ENCODE measurements at places on chromosomes 3 and 15.
A peak's percentile ranks its signal among the peaks of the same experiment; 100 is the strongest.

DNA sequence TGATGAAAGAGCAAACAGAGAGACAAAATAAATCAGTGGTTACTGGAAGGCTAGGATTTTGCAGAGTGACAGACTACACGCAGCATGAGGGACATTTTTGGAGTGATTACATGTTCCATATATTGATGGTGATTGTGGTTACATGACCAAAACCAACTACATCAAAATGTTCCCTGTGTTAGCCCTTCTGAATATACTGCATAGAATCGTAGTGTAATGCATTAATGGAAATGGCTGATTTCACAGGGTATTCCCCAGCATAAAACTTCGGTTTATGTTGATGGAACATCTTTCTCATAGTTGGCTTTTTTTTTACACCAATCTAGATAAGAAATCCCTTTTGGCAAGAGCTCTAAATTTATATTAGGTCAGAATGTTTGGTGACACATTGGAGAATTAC lies 191.3 kb upstream of the CMC1 start:
- no peak for DNase-seq

DNA sequence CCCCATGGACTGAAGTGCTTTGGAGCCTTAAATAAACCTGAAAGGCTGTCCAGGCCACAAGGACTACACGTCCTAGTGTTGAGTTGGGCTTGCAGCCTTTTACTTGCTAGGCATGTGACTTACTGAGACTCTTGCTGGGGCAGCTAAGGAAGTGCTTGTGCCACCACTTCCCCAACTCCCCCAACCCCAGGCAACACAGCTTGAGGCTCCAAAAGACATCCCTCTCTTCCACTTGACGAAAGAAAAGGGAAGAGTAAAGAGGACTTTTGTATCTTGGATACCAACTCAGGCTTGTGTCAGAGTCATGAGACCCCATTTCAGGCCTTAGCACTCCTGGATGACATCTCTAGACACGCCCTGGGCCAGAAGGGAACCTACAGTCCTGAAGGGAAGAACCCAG lies 109.8 kb downstream of the XRN1 start:
- no peak for DNase-seq

GRCh38 chr3:80496452-80496851 lies 728.7 kb upstream of the ROBO1 start:
- no peak for DNase-seq

DNA sequence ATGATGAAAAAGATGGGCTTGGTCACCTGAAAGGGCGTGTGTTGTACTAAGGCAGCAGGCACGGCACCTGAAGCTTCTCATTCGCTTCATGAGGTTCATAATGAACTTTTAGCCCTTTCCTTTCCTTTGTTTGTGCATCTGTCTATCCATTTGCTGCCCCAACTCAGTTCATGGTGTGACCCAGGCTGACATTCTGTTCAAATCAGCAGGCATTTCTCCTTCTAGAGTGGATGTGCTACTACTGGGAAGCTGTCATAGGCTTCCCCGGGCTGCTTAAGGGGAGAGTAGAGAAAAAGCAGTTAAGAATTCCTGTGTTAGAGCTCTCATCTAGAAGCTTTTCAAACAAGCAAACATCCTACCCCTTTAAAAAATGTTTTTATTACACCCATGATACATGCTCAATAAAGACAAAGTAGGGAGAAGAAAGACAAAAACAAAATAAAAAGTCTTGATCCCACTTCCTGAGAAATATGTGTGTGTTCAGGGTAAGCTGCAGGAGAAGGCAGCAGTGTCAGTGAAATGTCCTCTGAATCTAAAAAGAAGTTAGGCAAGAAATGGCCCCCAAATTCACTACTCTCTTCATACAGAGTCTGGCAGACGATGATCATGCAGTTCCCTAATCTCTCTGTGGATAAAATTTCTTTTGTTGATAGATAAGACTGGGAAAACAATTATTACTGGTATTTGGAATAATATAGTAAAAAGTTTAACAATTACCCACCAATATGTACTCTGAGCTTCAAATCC lies 136.9 kb upstream of the PFN2 start:
- DNase-seq, result peak; percentile 41

- DNase-seq, result no peak
Measured at GRCh38 chr3:10213156-10213792, 35.0 kb upstream of the TATDN2 start.

DNA sequence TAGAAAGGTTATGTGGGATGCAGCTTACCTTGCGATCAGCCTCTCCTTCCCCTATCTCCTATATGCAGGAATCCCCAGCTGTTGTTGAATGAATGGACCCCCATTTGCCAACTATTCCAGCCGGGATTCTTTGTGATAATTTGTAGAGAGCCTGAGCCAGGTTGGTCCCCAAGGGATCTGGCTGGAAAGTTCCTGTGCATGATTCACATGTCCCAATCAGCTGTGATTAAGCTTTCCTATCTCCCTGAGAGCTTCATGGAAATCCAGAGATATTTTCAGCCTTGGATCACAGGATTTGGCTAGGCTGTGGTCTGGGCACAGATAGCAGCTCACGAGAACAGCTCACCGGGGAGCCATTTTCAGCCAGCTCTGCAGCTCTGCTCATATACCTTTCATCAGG lies 76.7 kb downstream of the ARNT2 start:
- peak; percentile 99 for DNase-seq

DNA sequence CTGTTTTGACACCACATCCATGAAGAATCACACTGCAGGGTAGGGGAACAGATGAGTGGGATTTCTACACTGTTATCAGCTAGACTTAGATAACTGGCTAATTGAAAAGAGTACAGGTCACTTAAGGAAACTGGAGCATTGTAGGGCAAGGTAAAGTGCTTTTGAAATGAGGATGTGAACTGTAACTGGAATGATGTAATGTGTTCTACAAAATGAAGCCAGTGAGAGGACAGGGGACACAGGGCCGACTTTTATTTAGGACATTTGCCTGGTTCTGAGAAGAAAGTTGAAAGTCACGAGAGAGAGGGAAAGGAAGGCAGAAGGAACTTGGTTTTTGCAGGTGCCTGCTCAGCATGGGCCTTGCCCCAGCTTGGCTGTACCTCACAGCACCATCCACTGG lies 50.5 kb downstream of the IGF1R start:
- no peak for DNase-seq

DNA sequence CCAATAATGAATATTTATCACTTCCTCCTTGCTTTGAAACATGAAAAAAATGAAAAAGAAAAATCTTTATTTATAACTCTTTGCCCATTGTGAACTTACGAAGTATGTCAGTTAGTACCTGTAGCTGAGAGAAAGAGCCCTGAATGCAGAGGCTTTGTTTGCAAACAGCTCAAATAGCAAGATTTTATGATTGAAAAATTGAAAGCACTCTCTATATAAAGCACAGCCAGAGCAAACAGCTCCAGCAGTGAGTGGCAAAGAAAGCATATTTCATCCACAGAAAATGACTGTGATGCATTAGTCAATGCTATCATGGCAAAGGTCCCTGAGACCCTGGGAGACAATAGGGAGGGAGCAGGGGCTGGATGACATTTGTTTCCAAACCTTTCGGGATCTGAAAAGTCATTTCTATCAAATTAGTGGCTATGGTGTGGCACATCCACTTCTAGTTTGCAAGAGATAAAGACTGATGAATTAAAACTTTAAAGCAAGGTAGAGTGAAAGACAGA lies 576.1 kb downstream of the OTOL1 start:
- peak; percentile 3 for DNase-seq

DNA sequence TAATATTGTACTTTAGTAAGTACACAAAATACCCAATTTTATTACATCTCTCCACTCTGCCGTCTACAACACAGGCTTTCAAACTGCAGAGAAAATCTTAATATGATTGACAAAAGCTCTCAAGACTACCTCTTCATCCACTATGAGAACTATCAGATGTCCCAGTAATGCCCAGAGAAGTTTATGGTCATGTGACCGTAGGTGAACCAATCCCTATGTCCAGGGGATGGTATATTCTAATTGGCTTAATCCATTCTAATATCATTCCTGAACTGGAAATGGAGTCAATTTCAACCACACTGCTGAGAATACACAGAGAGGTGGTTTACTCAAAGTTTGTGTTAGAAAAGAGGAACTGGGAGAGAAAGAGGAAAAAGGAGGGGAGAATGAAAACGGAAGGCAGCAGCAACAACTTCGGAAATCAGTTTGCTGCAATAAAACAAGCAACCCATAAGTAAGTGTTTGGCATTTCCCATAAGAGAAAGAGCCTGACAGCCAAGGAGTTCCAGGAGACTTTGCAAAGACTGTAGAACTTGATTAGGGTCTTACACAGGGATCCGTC lies 7.3 kb downstream of the SST start:
- DNase-seq, result no peak

DNA sequence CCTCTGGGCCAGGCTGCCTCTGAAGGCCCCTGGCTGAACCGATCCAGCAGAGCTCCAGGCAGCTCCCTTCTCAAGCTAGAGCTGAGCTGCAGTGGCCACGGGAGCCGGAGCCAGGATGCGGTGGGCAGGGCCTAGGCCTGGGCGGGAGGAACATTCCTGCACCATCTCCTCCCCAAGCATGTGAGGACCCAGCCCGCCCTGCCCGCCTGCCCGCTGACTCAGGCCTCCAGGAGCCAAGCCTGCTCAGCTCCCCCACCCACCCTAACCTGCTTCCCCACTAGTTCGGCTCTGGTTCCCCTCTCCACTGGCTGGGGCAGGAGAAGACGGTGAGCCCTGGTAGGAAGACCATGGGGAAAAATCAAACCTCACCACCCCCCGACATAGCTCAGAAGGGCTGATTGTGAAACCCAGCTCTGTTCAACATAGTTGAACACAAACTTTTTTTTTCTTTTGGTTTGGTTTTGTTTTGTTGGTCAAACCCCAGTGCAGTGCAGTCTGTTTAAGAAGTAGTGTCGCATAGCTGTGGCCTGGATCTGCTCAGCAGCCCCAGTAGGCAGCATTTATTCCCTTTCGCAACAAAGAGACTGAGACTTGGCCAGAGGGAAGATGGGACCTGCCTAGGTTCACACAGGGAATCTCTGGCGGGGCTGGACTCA lies 13.5 kb downstream of the SNX33 start:
- peak; percentile 96 for DNase-seq

GRCh38 chr3:179463319-179463718 lies 12.0 kb upstream of the GNB4 start:
- no peak for DNase-seq

- no peak for DNase-seq
Measured at GRCh38 chr15:72420576-72420975, 22.5 kb downstream of the TMEM202 start.
